Epithelial cell of proximal tubule (primary cell): ENCODE measurements at places on chromosomes 2 and 18. TPM values are rescaled to one million over a fixed set of nuclear protein-coding genes. Genes with fewer than 3 reads are reported as not detected.

DNA sequence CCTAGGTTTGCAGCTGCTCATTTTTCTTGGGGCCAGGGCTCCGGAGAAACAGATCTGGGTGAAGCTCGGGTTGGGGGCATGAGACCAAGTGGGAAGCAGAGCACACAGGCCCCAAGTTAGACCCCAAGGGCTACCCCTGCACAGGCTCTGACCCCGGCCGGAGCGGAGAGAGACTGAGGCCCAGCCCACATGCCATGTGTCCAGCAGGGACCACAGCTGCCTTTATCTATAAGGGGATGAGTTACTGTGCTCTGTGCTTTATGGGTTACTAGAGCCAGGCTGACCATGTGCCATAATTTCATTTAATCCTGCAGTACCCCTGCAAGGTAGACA is 30.3 kb upstream of the PRLH start:
- DNase-seq: no peak

- DNase-seq: no peak
These were observed 77.0 kb upstream of the CERS6 start for GRCh38 chr2:168378960-168379669.

Gene NAT8
- total RNA-seq: not detected in 2 replicates

GRCh38 chr18:57397440-57398132 is 37.6 kb upstream of the ONECUT2 start:
- no peak for DNase-seq

- DNase-seq: no peak
These were observed 21.9 kb upstream of the SEMA4C start for GRCh38 chr2:96891591-96892333.

DNA sequence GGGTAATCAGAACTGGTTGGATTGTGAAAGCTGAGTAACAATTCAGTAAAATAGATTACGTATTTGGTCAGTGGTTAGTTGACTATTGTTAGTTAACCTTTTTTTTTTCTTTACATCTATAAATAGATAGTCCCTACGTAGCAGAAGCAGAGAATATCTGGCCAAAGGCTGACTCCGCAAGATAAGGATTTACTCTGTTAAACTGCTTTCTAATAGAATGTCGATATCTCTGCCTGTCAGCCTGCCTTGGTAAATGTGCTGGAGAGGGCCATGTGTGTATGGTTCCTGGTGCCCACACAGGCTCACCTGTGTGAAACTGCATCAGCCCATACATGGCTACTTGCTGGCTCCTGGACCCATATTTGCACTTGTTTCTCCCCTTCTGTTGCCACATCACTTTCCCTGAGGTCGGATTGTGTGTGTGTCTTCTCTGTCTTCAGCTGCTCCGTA is 94.4 kb downstream of the CRIM1 start:
- no peak for DNase-seq

DNA sequence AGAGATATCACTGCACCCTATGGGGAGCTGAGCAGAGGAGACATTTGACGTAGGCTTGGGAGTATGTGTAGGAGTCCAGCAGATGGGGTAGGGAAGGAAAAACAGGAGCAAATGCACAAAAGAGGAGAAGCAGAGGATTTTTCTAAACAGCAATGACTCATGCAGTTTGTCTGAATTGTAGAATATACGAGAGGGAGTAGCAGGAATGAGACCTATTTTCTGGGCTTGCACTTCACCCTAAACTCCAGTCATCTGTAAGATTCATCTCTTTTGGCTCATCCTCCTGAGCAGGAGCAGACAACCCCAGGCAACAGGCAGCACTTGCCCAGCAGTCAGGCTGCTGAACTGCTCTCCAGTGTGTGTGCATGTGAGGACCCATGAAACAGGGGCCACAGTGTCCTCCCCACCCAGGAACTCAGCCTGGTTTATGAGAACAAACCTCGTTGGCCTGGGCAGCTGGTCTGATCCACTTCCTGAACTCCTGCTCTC is 100.2 kb upstream of the CDC42EP3 start:
- no peak for DNase-seq

DNA sequence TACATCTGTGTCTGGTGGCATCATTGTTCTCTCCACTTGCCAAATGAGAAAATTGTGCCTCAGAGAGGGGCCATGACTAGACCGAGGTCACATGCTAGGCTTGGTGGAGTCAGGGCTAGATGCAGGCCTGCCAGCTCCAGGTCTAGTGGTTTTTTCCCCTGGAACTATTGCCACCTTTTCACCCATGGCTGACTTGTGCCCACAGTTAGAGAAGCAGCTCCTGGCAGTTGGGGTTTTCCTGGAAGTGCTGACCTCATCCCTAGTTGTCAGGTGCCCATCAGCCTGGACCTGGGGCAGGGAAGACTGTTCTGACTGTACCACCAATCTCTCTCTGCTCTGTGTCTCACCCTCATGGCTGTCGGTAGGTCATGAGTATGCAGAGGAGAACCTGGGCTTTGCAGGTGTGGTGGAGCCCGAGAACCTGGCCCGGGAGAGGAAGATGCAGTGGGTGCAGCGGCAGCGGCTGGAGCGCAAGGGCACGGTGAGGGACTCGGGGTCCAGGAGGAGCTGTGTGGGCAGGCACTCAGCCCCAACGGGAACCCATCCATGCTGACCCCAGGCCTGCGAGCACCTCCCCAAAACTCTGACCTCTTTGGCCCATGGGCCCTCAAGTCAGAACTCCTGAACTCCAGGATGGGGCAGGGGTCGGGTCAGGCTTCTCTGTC is 12.4 kb upstream of the CATIP start:
- DNase-seq: peak; percentile 86
